ENCODE measurements at places on chromosomes 5 and 9. TPM values are rescaled to one million over a fixed set of nuclear protein-coding genes. Genes with fewer than 3 reads are reported as not detected.
A peak's percentile ranks its signal among the peaks of the same experiment; 100 is the strongest.

The GRXCR2 gene
- total RNA-seq = not detected

The TOR4A gene
- total RNA-seq = 21.3 TPM

The ANKRD31 gene
- total RNA-seq = not detected

The MZB1 gene
- total RNA-seq = not detected

The TNFSF8 gene
- not detected for total RNA-seq

The SLCO4C1 gene
- 1.7 TPM for total RNA-seq

The GNPDA1 gene
- total RNA-seq = 72.2 TPM

DNA sequence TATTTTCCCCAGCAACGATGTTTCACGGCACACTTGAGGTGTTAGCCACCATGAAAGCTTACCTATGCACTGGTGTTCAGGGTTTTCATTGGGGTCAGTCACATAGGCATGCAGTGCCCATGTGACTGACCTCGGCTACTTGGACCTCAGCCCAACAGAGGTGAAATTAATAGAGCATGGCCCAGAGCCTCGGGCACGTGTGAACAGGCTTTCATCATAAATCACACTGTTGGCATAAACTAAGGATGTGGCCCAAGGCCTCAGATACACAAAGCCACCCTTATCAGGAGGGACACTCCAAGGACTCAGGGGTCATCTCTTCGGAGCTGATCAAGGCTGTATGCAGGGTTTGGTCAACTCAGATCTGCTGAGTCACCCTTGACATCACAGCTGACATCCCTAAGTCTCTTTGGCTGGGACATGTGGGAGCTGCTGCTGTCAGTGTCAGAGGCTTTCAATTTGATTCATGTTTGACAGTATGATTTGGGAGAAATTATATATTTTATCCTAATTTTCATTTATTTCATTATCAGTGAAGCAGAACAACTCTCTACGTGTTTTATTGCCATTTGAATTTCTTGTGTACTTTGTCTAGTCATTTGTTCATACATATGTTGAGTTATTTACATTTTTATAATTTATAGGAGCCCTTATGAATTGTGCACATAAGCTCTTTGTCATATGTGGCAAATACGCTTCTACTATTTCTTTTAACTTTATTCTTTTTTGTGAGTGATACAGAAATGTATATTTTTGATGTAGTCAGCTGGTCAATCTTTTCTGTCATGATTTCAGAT, 59.7 kb upstream of the ANKRD33B start:
- DNase-seq = no peak

DNA sequence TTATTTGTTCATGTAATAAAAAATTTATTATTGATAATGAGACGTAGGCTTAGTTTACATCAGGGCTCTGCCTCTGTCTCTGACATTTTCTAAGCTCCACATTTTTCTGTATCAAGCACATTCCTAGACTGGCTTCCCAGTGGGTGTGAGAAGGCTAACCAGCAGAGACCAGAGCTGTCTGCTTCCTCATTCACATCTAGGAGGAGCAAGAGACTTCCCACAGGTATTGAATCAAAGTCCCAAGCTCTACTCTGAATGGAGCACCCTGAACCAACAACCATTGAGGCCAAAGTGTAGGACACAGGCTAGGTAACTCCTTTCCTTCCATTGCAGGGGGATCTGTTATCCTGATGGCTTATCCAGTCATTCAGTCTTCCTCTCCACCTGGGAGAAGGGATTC, 72.4 kb downstream of the PARP8 start:
- DNase-seq = peak; percentile 10

GRCh38 chr5:37791321-37791720, 48.5 kb downstream of the GDNF start:
- no peak for DNase-seq

GRCh38 chr5:111673891-111674626, 82.9 kb downstream of the NREP start:
- DNase-seq = no peak

DNA sequence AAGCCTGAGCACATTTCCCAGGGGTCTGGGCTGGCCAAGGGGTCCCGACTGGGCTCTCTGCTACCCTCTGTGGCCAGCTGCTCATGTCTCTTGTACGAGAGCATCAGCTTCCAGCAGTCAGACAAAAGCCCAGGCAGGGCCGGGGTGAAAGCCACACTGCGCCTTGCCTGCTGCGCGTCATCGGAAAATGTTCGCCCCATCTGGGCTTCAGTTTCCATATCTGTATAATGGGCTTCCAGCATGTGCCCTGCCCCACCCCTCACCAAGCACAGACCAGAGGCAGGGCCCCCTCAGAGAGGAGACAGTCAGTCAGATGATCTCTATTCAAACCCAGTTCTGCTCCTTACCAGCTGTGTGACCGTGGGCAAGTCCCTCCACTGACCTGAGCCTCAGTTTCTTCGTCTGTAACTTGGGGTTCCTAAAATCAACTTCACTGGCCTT, 8.0 kb upstream of the GRHPR start:
- DNase-seq = no peak

DNA sequence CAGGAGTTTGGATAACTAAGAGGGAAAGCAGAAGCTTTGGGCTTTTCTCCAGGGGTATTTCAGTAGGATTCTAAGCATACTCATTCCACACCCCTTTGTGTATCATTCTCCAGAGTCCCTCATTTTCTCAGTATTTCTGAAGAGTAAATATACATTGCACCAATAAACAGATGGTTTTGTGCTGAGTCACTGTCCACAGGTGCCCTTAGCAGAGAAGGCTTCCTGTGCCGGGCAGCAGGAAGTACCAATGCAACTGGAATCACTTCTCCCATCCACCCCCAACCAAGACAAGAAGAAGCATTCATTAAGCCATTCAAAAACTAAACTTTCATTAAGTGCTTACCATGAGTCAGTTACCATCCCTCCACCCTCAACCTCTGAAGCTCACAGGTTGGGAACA, 3.6 kb upstream of the CCNJL start:
- no peak for DNase-seq

DNA sequence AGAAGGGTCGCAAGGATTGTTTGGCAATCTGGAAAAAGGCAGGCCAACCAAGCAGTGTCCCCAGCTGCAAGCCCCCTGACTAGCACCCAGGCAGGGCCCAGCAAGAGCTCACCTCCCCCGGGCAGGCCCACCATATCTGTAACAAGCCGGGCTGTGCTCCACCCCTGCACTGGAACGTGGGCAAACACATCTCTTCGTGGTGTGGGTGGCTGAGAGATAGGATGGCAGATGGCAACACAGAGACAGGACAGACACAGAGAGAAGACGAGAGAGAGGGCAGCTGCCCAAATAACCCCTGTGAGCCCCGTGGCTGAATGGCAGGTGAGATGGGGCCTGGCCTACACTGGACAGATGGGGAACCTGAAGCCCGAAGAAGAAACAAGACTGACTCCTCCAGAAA, 9.4 kb downstream of the BBLN start:
- DNase-seq = no peak

GRCh38 chr5:40914835-40915234, 5.5 kb downstream of the C7 start:
- DNase-seq = no peak

Measured in H7 (cell line).